ENCODE measurements at places on chromosomes 12 and 14. TPM values are rescaled to one million over a fixed set of nuclear protein-coding genes. Genes with fewer than 3 reads are reported as not detected.

Gene DBX2
- total RNA-seq: not detected

Gene NOVA1
- total RNA-seq: not detected

DNA sequence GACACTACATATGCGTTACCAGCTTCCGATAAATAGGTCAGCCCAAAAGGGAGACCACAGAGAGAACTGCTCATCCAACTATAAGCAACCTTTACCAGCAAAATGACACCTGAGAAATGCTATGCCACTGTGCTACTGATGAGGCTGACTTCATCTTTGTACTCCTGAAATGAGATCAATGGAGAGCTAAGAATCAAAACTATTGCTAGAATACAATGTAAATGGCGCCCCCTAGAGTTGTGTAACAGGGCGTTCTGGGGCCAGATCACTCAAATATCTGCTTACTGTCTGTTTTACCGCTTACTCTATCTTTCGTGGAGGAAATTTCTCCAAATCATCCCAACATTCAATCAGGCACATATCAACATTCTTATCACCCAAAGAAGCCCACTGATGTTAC is 4.6 kb downstream of the ZNF384 start:
- peak; percentile 78 for DNase-seq

DNA sequence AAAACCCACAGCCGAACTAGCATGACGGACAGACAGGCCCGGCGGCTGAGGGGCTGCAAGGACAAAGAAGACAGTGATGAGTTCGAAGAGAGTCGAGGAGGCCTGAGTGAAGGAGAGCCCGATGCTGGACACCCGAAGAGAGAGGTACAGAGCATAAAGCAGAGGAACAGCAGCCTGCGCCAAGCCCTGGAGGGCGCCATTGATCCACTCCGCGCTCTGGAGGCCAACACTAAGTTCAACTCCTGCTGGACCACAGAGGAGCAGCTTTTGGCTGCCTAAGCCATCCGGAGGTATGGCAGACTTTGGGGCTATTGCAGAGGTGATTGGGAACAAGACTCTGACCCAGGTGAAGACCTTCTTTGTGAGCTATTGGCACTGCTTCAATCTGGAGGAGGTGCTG is 7.8 kb upstream of the PLXNC1 start:
- peak; percentile 65 for DNase-seq

- DNase-seq: no peak
Measured at GRCh38 chr14:67510836-67511235, 22.3 kb upstream of the PLEKHH1 start.

GRCh38 chr14:84581041-84581440 is 948.9 kb upstream of the FLRT2 start:
- DNase-seq: no peak

Gene NFATC4
- total RNA-seq: 1.3 TPM

GRCh38 chr14:31405599-31406232 is 14.6 kb downstream of the HEATR5A start:
- DNase-seq: no peak

DNA sequence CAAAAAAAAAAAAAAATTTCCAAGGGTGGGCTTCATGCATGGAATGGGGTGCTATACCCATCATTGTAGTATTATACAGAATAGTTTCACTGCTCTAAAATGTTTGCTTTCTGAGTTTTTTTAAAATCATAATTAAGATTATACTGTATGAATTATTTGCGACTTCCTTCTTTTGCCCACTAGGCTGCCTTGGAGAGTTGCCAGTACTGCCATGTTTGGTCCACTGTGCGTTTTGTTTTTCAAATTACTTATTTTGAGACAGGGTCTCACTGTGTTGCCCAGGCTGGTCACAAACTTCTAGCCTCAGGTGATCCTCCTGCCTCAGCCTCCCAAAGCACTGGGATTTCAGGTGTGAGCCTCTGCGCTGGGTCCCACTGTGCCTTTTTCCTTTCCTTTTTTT is 19.9 kb downstream of the PLBD2 start:
- DNase-seq: no peak

- no peak for DNase-seq
Measured at GRCh38 chr14:94161981-94162380, 12.1 kb upstream of the PPP4R4 start.

Gene OR4E2
- not detected for total RNA-seq

DNA sequence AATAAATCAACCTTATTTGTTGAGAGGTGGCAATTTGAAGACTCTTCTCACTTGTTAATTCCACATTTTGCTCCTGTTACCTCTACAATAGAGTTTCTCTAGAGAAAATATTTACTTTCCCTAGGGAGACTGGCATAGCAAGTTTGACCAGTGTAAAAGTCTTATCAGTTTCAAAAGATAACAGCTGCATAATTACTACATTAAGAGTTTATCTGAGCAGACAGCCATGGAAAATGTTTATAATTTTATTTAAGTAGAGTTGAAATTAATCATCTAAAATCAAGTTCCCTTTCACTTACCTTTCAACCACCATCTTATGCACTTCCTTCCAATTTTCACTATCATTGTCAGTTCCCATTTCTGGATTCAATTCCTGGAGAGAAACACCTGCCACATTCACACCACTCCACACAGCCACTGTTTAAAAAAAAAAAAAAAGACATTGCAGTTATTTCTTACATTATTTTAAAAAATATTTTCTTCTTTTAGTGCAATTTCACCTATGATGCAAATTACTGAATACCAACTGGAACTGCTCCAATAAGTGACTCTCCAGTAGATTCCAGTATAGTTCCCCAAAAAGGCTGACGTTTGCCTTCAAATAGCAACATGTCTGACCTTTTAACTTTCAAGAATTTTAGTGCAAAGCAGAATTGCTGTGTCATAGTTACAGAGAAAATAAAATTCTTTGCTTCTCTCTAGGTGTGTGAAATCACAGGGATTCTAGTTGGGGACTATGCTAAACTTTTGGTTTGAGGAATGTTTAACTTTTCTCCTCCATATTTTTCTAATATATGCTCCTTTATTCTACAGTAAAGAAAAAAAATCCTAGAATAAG is 19.4 kb downstream of the LDHB start:
- DNase-seq: no peak

DNA sequence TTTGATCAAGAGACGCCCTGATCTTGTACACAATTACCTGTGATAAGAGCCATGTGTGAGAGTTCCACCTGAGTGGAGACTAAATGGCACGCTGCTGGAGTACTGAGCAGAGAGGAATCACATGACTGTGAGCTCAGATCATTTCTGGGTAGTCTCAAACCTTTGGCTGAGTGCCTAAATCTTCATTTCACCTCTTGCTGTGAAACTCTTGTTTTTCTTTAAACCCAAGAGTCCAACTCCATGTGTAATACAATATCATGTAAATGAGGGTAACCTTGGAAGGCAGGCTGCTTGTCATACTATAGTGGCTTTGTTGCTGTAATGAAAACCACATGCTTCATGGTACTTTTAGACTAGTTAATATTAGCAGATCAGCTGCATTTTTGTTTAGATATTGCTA is 156.9 kb downstream of the CAND1 start:
- no peak for DNase-seq

GRCh38 chr12:31959701-31960391 is 631 bp downstream of the RESF1 start:
- DNase-seq: peak; percentile 77

- DNase-seq: peak; percentile 31
Measured at GRCh38 chr14:99619835-99620834, 16.1 kb upstream of the CCDC85C start.

DNA sequence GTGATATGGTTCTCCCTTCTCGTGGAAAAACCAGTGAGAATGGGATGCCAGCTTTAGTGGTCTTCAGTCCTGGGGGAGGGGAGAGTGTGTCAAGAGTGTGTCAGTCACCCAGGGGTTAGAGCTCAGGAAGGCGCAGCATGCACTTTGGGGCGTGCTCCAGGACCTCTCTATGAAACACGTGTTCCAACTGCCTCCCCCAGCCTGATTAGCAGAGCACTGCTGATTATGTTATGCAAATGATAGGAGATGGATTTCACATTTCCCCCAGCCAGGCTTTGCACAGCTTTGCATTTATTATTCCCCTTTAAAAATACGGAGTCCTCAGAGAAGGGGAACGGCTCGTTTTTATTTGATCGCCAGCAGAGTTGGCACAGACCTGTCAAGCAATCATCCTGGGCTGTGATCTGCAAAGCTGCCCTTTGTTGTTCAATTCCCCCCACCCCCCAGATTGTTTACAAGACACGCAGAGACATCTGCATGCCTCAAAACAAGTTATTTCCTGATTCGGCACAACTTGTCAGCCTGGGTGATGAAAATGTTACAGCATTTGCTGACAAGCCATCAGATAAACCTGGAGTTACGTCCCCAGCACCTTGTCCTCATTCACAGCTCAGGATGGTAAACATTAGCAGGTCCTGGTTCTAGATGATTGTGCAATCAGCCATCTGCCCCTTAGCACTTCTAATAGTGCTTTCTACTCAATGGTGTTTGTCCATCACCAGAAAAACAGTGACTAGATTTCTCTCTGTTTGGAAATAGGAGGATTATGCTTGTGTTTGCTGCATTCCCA is 196.5 kb downstream of the NOVA1 start:
- no peak for DNase-seq

Gene IFI27
- total RNA-seq: 4.1 TPM

DNA sequence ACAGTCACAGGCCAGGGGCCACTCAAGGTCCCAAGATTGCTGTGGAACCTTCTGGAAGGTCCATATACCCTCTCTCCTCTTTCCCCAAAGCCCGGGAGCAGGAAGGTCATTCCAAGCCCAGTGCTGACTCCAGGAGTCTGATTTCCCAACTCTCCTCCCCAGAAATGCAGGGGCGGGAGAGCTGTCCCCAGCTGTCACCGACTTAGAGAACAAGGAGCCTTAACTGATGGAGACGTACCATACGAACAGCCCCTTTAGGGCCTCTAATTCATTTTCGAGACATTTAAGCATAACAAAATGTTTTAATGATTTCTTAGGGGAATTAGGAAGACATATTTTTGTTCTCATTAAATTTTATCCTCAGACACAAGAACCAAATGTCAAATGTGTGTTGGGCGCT is 99.2 kb downstream of the PHETA1 start:
- no peak for DNase-seq

Gene C12orf60
- total RNA-seq: 3.3 TPM

Gene MEG3
- total RNA-seq: not detected

Gene BLTP3B
- total RNA-seq: 39.6 TPM

Gene PIANP
- total RNA-seq: not detected

GRCh38 chr12:111451232-111451631 is 45.5 kb downstream of the SH2B3 start:
- no peak for DNase-seq

DNA sequence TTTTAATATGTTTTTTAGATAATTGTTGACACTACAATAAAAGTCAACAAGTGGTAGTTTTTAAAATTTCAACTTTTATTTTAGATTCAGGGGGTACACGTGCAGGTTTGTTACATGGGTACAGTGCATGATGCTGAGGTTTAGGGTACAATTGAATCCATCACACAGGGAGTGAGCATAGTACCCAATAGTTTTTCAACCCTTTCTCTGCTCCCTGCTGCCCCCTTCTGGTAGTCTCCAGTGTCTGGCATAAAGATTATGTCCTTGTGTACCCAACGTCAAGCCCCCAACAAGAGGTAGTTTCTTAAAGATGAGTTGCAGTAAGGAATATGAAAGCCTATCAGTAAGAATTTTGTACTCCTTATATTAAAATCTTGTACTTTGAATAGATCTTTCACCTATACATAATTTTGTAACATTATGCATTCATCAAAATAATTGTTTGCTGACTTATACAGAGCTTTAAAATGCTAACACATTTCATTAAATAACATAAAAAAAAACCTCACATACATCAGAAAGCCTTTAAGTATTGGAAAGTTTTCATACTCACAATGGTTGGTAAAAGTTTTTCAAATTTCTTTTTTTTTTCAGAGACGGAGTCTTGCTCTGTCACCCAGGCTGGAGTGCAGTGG is 5.4 kb upstream of the RALGAPA1 start:
- peak; percentile 88 for DNase-seq

GRCh38 chr14:100523131-100523842 is 63.9 kb downstream of the BEGAIN start:
- DNase-seq: no peak

GRCh38 chr12:26846416-26846815 is 13.4 kb upstream of the ITPR2 start:
- no peak for DNase-seq

DNA sequence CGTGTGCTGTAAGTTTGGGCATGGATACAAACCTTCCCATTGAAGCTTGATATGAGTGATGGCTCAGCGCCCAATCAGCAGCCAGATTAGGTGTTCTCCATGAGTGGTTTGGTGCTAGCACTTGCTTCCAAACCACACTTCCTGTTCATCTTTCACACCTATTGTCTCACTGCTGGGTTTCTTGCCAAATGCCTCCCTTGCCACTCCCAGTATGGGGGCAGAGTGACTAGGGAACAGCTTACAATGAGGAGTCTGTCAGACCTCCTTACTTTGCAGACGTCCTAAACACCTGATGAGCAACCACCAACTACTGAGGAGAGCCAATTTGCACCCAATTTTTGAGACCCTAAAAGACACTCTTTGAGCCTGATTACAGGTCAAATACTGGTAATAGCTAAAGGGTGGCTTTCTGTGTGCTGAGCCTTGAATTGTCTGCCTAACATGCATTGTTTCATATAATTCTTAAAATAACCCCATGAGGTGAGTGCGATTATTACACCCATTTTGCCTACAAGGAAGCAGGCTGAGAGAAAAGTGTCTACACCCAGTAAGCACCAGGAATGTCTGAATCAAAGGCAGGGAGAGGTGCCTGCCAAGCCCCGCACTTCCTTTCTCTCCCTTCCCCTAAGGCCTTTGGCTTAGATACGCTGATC is 48.4 kb upstream of the FOS start:
- peak; percentile 79 for DNase-seq

DNA sequence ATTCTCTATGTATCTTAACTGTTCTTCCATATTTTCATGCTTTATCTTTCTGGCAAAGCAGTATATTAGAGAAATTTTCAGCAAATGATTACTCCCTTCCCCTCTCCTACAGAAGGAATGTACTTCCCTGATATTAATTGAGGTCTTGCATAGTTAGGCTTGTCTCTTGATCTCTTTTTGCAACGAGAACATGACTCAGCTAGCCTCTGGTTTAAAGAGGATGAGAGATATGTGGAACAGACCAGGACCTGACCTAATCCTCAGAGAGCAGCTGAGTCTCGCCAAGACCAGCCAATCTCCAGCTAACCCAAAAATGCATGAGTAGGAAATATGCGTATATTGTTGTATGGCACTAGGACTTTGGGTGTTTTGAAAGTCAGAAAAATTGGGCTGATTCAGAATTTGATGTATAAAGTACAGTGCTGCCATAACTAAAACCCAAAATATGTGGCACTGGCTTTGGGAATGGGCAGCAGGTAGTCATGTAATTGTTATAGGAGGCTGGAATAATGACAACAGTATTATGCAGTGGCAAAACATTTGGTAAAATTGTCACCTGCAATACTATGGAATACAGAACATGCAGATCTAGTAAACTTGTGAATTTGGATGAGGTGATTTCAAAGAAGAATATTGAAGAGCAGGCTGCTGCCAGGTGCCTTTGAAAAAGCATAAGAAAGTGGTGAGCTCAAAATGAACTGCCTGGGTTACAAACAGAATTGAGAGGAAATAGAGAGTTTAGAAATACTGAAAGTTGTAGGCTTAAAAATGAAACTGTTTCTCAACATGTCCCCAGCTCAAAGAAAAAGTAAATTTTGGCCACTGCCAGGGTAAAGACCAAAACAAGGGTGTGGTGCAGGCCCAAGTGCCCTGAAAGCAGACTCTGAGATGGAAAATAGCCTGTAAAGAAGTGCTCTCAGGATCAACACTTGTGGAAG is 9.3 kb upstream of the USP15 start:
- DNase-seq: no peak

Gene GPRC5D
- not detected for total RNA-seq

Gene HRK
- total RNA-seq: not detected

- DNase-seq: no peak
Measured at GRCh38 chr12:65584016-65584415, 240.3 kb upstream of the HMGA2 start.

Gene GPR65
- total RNA-seq: 16.9 TPM

Gene RNASE3
- total RNA-seq: not detected

Measured in activated CD8-positive, alpha-beta T cell treated with anti-CD3 and anti-CD28 coated beads for 36 hours (primary cell).